GM18507 (cell line): ENCODE measurements at places on chromosomes 11 and 22.

DNA sequence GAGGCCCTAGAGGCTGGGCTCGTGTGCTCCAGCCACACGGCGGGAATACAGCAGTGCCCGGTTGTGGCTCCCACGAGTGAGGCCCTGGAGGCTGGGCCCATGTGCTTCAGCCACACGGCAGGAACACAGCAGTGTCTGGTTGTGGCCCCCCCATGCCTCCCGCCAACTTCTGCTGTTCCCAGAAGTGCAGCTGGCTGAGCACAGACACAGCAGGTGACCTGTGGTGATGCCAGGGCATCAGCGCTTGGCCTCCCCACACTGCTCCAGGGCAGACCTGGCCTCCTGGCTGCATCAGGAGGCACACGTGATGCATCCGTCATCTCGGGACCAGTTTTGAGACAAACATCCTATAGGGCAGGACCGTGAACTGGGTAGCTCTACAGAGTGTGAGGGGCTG lies 110.3 kb downstream of the KCNQ1OT1 start:
- DNase-seq, result no peak

DNA sequence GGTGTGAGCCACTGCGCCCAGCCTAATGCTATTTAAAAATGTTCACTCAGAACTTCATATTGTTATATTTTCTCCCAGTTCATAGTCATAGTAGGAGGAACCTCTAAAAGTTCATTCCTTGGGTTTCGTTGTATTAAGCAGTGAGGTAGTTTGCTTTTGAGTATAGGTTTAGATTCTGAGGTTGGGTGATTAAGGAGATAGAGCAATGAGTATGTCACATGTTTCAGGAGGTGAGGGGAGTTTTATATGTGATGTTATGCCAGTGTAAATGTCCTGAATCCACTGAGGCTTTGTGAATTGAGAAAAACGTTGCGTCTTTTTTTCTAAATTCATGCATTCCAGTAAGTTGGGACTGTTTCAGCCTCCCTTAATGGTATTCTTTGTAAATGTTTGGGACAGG lies 4.2 kb downstream of the UBE2L3 start:
- no peak for DNase-seq

GRCh38 chr22:31626427-31627150 lies 35.4 kb downstream of the PISD start:
- DNase-seq, result no peak

GRCh38 chr11:41895081-41895480 lies 435.6 kb upstream of the LRRC4C start:
- no peak for DNase-seq

- no peak for DNase-seq
Observed at GRCh38 chr22:47195156-47195483, 432.7 kb downstream of the TBC1D22A start.

- no peak for DNase-seq
Observed at GRCh38 chr11:57071829-57072228, 83.1 kb downstream of the OR5AK2 start.

GRCh38 chr11:22558664-22559063 lies 67.0 kb downstream of the FANCF start:
- no peak for DNase-seq
